ENCODE measurements at places on chromosomes 5 and 9. TPM values are rescaled to one million over a fixed set of nuclear protein-coding genes. Genes with fewer than 3 reads are reported as not detected.

DNA sequence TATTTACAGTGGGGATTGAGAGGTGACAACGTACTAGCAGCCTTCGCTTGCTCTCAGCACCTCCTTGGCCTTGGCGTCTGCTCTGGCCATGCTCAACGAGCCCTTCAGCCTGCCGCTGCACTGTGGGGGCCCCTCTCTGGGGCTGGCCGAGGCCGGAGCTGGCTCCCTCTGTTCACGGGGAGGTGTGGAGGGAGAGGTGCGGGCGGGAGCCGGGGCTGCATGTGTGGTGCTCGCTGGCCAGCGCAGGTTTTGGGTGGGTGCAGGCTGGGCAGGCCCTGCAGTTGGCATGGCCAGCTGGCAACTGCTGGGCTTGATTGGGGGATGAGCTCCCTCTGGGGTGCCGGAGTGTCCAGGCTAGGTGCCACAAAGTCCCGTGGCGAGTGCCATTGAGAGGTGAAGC lies 5.8 kb upstream of the DMRTA1 start:
- no peaks in the 10 kb centered on the region for H3K36me3 ChIP-seq
- H3K4me3 ChIP-seq, result no peak overlapping the region
- H3K27me3 ChIP-seq, result no peaks in the 10 kb centered on the region

DNA sequence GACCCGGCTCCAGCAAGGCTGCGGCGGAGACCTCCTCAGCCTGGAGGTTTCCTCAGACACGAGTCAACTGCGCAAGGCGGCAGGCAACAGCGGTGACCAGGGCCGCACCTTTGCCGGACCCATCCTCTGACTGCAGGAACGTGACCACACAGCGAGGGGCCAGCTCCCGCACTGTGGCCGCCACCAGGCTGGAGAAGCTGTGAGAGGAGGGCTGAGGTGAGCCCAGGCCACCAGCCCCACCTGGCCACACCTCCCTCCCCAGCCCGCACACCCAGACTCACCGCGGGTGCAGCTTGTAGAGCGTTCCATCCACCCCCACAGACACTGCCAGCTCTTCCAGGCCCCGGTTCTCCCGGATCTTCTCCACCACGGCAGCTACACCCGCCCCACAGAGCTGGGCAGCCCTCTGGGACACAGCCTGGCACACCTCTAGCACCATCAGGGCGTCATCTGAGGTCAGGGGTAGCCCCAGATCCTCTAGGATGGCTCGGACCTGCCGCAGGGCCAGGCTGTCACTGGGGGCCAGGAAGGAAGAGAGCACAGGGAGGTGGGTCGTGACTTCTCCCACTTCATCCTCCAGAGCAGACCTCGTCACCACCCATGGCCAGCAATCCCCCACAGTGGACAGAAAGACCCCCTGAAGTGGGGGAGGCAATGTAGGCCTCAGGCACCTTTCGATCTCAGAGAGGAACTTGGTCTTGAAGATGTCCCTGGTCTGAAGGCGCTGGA lies 18.0 kb downstream of the HK3 start:
- H3K27me3 ChIP-seq, result no peaks in the 10 kb centered on the region
- H3K4me3 ChIP-seq, result no peak overlapping the region
- no peaks in the 10 kb centered on the region for H3K36me3 ChIP-seq

GRCh38 chr5:134825212-134825611 lies 20.6 kb upstream of the C5orf24 start:
- no peak overlapping the region for H3K27ac ChIP-seq
- H3K4me1 ChIP-seq, result no peaks in the 10 kb centered on the region
- DNase-seq, result no peak
- H3K36me3 ChIP-seq, result no peaks in the 10 kb centered on the region
- no peak overlapping the region for H3K4me3 ChIP-seq
- H3K27me3 ChIP-seq, result no peaks in the 10 kb centered on the region

- no peak overlapping the region for H3K4me3 ChIP-seq
- no peak overlapping the region for H3K27ac ChIP-seq
Observed at GRCh38 chr5:76867827-76868693, 18.2 kb downstream of the S100Z start.

DNA sequence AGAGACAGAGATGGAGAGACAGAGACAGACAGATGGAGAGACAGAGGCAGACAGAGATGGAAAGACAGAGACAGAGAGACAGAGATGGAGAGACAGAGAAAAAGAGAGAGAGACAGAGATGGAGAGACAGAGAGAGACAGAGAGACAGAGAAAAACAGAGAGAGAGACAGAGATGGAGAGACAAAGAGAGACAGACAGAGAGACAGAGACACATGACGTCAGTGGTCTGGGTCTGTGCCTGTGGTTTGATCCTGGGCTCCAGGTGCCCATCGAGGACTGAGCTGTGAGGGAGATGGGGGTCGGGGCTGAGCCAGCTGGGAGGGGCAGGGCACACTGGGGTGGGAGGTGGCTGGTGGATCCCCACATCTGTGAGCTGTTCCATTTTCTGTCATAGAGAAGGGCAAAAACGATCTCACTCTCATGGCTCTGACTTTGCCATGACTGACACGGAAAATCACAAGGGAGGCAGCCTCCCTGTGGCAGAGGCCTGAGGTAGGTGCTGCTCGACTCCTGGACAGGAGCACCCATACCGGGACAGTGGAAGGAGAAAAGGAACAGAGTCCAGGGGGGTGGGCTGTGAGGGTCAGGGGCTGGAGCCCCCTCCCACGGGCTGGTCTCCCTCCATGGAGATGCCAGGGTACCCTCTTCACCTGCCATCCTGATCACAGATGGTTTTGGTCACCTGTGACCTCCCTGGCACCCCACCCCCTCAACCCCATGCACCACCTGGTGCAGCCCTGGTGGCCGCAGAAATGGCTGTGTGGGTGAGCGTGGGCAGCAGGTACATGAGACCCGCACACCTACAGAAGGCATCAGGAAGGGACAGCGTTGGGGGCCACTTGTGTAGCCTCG lies 28.8 kb downstream of the GLT6D1 start:
- DNase-seq, result no peak
- no peak overlapping the region for H3K4me3 ChIP-seq
- no peaks in the 10 kb centered on the region for H3K36me3 ChIP-seq
- H3K27me3 ChIP-seq, result no peaks in the 10 kb centered on the region
- H3K27ac ChIP-seq, result no peak overlapping the region

DNA sequence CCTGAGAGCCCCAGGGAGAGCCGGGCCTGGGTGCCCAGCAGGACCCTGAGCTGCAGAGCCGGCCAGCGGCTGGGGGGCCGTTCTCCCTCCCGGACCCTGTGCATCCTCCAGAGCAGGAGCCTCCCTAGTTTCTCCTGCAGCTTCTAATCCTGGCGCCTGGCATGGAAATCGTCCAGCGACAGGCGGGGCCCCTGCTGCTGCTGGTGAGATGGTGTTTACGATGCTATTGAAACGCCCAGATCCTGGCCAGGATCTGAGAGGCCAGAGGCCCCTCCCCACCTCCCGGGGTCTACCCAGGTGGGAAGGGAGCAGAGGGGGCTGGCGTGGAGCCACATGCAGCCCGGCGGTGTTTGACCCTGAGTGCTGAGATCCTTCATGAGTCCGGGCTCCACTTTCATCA lies 38.2 kb upstream of the CEP72 start:
- H3K27me3 ChIP-seq, result no peaks in the 10 kb centered on the region
- no peak overlapping the region for H3K4me3 ChIP-seq
- no peak for DNase-seq
- no peaks in the 10 kb centered on the region for H3K4me1 ChIP-seq
- H3K27ac ChIP-seq, result no peak overlapping the region
- no peaks in the 10 kb centered on the region for H3K36me3 ChIP-seq

GRCh38 chr9:131125038-131125287 lies 423 bp upstream of the NUP214 start:
- DNase-seq, result no peak
- peaks cover 6% of the 10 kb centered on the region for H3K4me1 ChIP-seq
- H3K36me3 ChIP-seq, result no peaks in the 10 kb centered on the region
- H3K27ac ChIP-seq, result peak overlapping the region; percentile 46
- H3K27me3 ChIP-seq, result no peaks in the 10 kb centered on the region

DNA sequence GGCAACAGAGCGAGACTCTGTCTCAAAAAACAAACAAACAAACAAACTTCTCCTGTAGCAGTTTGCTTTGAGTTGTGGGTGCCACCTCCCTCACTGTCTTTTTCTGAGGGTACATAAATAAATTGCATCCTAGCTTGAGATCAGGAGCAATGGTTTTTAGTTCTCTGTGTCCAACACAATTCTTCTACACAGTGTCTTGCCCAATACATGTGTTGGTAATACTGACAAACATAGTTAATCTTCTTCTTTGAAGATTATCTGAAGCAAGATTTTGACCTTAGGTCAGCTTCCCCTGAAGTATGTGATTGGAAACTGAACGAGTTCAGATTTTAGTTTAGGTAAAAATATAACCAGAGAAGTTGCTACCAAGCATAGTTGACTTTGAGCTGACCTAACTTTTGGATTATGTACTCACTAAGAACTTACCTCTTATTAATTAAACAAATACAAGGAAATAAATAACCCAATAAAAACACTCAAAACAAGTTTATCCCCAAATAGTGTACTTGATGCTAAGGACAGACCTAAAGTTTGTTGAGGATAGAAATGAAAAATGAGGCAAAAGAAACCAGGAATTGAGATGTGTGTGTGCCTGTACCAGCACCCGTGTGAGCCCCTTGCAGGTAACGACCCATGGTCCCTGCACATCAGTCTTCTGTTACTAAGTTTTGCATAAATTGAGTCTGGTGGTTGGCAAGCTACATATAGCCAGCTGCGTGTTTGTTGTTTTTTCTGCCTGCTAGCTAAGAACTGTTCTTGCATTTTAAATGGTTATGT lies 16.2 kb downstream of the TJP2 start:
- peaks cover 9% of the 10 kb centered on the region for H3K4me1 ChIP-seq
- DNase-seq, result no peak
- H3K36me3 ChIP-seq, result no peaks in the 10 kb centered on the region
- no peaks in the 10 kb centered on the region for H3K27me3 ChIP-seq
- H3K27ac ChIP-seq, result no peak overlapping the region
- H3K4me3 ChIP-seq, result no peak overlapping the region

- no peaks in the 10 kb centered on the region for H3K4me1 ChIP-seq
- H3K27ac ChIP-seq, result no peak overlapping the region
- no peaks in the 10 kb centered on the region for H3K36me3 ChIP-seq
- no peak for DNase-seq
- H3K4me3 ChIP-seq, result no peak overlapping the region
Observed at GRCh38 chr5:9512457-9512856, 33.4 kb downstream of the SEMA5A start.

- H3K36me3 ChIP-seq, result no peaks in the 10 kb centered on the region
- H3K4me1 ChIP-seq, result no peaks in the 10 kb centered on the region
- no peaks in the 10 kb centered on the region for H3K27me3 ChIP-seq
- H3K27ac ChIP-seq, result no peak overlapping the region
- DNase-seq, result no peak
Observed at GRCh38 chr9:129392093-129392541, 214.1 kb upstream of the IER5L start.

GRCh38 chr9:38186404-38187115 lies 117.5 kb upstream of the SHB start:
- H3K36me3 ChIP-seq, result no peaks in the 10 kb centered on the region
- no peaks in the 10 kb centered on the region for H3K27me3 ChIP-seq

DNA sequence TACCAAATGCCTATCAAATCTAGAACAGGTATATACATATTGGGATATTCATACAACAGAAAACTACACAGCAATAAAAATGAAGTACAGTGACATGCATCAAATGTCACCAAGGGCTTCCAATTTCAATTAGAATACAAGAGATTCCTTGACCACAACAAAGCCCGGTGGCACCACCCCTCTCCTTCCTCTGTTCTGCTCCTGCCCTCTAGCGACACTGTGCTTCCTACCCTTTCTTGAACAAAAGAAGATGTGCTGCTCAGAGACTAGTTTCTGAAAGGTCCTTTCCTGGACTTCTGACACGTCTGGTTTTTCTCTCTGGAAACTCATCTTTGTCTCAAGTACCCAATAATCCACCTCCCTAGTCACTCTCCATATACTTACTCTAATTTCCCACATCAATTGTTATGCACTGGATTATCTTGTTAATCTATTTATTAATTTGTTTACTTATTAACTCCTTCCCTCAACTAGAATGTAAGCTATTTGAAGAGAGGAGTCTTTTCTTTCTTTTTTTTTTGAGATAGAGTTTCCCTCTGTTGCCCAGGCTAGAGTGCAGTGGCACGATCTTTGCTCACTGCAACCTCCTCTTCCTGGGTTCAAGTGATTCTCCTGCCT lies 70.4 kb upstream of the CTSV start:
- no peak overlapping the region for H3K27ac ChIP-seq
- H3K4me3 ChIP-seq, result no peak overlapping the region
- H3K36me3 ChIP-seq, result no peaks in the 10 kb centered on the region
- no peaks in the 10 kb centered on the region for H3K4me1 ChIP-seq

DNA sequence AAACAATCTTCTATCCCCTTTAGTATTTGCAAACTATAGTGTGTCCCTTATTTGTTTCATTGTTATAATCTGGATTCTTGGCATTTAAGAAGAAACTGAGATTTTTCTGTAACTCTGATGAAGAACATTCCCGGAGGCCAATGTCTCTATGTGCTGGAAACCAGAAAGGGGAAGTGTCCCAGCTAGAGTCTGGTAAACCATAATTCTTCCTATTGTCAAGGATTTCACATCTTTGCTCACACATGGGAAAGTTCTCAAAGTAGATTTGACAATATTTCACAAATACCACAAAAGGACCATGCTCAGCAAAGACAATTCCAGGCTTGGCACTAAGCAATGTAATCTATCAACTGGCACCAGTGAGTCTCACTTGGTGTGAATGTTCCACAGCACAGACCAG lies 146.8 kb downstream of the MUSK start:
- H3K27ac ChIP-seq, result no peak overlapping the region
- H3K36me3 ChIP-seq, result no peaks in the 10 kb centered on the region
- H3K4me1 ChIP-seq, result no peaks in the 10 kb centered on the region
- H3K27me3 ChIP-seq, result no peaks in the 10 kb centered on the region

DNA sequence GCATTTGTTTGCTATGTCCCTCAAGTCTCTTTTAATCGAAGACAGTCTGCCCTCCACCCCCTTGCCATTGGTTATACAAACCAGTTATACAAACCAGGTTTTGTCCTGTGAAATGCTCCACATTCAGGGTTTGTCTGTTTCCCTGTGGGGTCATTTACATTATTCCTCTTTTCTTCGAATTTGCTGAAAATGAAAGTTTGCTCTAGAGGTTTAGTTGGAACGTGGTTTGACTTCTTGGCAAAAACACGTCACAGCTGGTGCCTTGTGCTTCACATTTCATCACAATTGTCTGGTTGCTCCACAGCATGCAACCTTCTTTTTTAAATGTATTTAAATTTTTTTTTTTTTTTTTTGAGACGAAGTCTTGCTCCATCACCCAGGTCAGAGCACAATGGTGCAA lies 4.2 kb upstream of the HAVCR2 start:
- H3K27me3 ChIP-seq, result no peaks in the 10 kb centered on the region
- DNase-seq, result no peak
- H3K27ac ChIP-seq, result no peak overlapping the region
- H3K36me3 ChIP-seq, result no peaks in the 10 kb centered on the region
- H3K4me1 ChIP-seq, result no peaks in the 10 kb centered on the region

GRCh38 chr5:84163671-84164070 lies 221.0 kb downstream of the EDIL3 start:
- H3K4me3 ChIP-seq, result no peak overlapping the region
- H3K27me3 ChIP-seq, result no peaks in the 10 kb centered on the region
- H3K4me1 ChIP-seq, result no peaks in the 10 kb centered on the region
- no peaks in the 10 kb centered on the region for H3K36me3 ChIP-seq
- DNase-seq, result no peak

Gene PCDHGB3
- total RNA-seq, result 7.1 TPM

Gene SAPCD2
- total RNA-seq, result 0.31 TPM

Gene PAEP
- total RNA-seq, result not detected

Gene SPAG8
- total RNA-seq, result 28.1 TPM

Gene NOXA1
- total RNA-seq, result 13.8 TPM

Gene SPATA31D4
- total RNA-seq, result not detected

Gene HEMGN
- not detected for total RNA-seq

Gene ZNF300
- 9.3 TPM for total RNA-seq

Gene PCDHGA2
- 11.7 TPM for total RNA-seq

Gene IFNA6
- total RNA-seq, result not detected

Gene APBA1
- 12.9 TPM for total RNA-seq

Gene SLC25A48
- total RNA-seq, result not detected

All from ovary (tissue), 10 donors.